ENCODE measurements at places on chromosomes 7 and 10.

- DNase-seq, result no peak
Measured at GRCh38 chr7:17176371-17177032, 122.0 kb upstream of the AHR start.

- DNase-seq, result peak; percentile 78
Measured at GRCh38 chr10:102815790-102816549, 21.2 kb downstream of the CYP17A1 start.

DNA sequence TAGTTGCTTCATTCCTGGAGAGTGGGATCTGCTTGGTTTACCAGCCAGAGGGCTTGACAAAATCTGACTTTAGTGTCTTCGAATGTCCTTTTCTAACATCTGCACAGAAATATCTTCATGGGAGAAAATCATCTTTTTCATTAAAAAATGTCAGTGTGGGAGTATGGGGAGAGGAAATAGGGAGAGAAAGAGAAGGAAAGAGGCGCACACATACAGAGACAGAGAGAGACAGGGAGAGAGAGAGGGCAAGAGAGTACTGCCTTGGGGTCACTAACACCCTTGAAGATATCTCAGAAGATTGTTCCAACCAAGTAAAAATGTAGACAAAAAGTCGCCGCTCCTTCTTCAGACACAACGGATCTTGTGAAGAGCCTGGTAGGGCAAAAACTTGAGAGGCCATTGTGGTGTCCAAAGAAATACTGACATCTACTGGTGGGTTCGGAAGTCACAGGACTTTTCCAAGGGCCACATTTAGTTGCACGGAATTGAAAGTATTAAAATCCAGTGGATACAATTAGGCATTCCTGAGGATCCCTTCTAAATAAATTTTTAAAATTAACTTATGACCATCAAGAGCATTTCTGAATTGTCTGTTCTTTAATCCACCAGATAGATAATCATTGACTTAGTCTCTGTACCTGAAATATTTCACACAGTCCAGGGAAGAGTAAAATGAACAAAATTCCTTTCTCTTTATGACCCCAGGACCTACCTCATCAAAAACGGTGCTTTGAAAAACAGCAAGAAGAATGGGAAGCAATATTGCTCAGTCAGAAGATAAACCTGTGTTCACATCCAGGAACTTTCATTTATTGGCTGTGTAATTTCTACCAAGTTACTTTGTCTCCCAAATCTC is 29.7 kb downstream of the VIM start:
- peak; percentile 79 for DNase-seq

- DNase-seq, result no peak
Measured at GRCh38 chr10:6474871-6475270, 105.2 kb downstream of the PRKCQ start.

DNA sequence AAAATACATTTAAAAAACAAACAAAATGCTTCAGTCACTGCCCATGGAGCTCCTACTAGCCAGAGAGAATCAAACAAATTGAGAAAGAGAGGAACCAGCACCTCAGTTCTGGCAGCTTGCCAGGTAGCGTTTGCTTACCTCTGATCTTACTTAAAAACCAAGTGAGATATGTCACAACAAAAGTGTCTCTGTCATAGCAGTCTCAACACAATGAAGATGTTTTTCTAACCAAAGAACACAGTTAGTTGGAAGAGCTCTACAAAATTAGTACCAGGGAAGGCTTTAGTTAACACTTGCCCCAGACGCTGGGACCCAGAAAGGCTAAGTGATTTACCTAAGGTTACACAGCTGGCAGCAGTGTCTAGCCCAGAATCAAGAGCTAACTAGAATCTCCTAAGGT is 3.4 kb downstream of the DOCK4 start:
- peak; percentile 40 for DNase-seq

DNA sequence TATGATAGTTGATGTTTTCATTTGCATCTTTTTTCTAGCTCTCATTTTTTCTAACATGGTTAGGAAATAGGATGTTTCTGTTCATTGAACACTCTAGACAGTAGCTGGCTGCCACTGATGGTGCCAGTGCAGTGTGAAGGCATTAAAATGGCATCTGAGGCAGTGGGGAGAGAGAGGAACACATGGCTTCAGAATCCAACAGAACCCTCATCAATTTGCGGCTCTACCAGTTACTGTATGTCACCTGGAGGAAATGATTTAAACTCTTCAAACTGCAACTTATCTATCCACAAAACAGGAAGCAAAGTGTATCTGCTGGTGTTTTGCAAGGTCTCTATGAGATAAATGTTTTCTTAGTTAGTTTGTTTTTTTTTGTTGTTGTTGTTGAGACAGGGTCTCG is 305.2 kb upstream of the PRKCQ start:
- no peak for DNase-seq

GRCh38 chr10:131888186-131888604 is 12.6 kb upstream of the PPP2R2D start:
- DNase-seq, result no peak

- DNase-seq, result no peak
Measured at GRCh38 chr7:128010391-128011127, 20.7 kb downstream of the LRRC4 start.

GRCh38 chr7:142385491-142386340 is 127.9 kb upstream of the PRSS58 start:
- DNase-seq, result peak; percentile 74
